ENCODE measurements at places on chromosomes 16 and 17. TPM values are rescaled to one million over a fixed set of nuclear protein-coding genes. Genes with fewer than 3 reads are reported as not detected.

C16orf89 gene
- 0.39 TPM for polyA plus RNA-seq

ZNF821 gene
- 7.4 TPM for polyA plus RNA-seq

TBX21 gene
- 0.29 TPM for polyA plus RNA-seq

SBK1 gene
- 21.8 TPM for polyA plus RNA-seq

PROCA1 gene
- polyA plus RNA-seq: 3.1 TPM

GLOD4 gene
- 57.4 TPM for polyA plus RNA-seq

SPATA32 gene
- polyA plus RNA-seq: 0.11 TPM

IL32 gene
- polyA plus RNA-seq: 121 TPM

ERN2 gene
- polyA plus RNA-seq: not detected

MT1G gene
- not detected for polyA plus RNA-seq

- peak; percentile 72 for DNase-seq
Measured at GRCh38 chr17:67245073-67245693, at the start of gene HELZ. Gene HELZ (minus strand): TSS chr17:67245196. CDS start chr17:67218804, 26,392 bp downstream.

DNA sequence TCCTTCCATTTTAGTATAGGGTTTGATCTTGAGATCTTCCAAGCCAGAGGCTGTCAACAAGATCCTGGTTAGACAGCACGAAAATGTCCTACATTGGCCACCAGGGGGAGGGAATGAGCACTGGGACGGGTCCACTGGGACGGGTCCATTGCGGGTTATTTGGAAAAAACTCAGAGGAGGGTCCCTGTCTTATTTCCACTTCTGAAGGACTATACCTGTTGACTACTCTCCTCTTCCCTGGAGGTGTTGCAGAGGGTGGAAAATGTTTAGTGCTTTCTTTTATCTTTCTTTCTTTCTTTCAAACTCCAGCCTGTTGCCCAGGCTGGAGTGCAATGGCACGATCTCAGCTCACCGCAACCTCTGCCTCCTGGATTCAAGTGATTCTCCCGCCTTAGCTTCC is 2.5 kb downstream of the TTLL6 start:
- DNase-seq: no peak

- no peak for DNase-seq
Measured at GRCh38 chr16:83330251-83330650, 477.5 kb upstream of the HSBP1 start.

DNA sequence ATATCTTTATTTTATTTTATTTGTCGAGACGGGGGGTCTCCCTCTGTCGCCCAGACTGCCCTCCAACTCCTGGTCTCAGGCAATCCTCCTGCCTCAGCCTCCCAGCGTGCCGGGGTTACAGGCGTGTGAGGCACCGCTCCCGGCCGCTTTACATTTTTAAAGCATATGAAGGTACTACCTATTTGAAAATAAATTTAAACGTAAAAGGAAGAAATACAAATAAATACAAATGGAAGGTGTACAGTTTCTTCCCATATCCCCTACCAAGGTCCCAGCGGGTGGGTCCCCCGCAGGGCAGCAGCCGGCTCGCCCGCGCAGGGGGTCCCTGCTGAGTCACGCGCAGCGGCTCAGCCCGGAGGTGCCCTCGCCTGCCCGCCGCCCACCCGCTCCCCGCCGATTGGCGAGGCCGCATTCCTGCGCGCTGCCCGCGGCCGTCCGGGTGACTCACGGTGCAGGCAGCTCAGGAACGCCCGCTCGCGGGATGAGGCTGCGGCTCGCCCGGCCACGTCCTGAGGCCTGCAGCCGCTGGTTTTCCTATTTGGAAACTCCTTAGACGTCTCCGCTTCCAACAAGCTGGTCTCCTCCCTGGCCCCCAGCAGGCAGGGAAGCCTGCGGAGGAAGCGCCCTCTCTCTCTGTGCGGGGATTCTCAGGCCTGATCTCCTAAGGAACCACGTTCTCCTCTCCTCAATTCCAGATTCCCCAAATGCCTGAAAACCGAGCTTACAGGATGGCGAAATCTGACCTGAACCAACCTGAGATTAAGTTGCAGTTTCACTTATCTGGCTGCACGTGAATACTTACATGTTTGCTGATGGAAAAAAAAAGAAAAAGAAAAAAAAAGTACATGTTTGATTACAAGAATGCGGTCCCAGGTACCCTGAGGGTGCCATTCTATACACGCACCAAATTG is 54.8 kb upstream of the MAP3K14 start:
- DNase-seq: no peak

DNA sequence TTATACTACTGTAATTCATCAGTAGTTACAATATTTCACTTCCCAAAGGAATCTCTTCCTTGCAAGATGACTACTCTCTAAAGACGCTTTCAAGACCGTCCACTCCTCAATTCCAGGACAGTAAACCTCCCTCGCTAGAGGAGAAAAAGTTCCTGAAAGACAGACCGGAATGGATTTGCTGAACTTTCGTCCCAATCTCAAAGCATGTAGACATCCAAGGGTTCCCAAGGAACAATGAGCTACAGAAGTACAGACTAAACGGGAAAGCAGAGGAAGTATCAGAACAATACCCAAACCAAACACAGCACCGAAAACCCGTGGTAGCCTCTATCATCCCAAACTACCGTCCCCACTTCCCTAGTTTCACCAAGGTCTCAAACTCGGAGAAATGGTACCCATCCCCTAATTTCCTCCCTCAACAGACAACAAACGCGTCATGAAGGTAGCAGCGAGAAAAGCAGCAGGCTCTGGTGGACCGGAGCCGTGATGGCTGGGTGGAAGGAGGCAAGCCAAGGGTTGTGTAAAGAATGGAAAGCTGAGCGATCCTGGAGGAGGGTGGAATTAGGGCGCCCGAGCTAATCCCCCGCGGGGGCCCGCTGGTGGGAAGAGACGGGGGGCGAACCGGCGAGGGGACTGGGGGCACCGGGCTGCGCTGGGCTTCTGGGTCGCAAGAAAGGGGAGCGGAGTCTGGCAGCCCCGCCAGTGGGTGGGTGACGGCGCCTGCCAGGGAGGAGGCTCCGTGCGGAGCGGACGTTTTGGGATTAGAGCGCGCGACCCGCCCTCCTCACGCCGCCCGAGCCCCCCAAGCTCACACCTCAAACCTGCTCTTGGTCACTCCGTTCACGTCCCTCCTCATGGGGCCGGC is 647 bp downstream of the FBXL20 start:
- no peak for DNase-seq

- no peak for DNase-seq
Measured at GRCh38 chr16:10252155-10252554, 69.9 kb upstream of the GRIN2A start.

- DNase-seq: no peak
Measured at GRCh38 chr16:89869911-89870310, 3.5 kb upstream of the TCF25 start.

DNA sequence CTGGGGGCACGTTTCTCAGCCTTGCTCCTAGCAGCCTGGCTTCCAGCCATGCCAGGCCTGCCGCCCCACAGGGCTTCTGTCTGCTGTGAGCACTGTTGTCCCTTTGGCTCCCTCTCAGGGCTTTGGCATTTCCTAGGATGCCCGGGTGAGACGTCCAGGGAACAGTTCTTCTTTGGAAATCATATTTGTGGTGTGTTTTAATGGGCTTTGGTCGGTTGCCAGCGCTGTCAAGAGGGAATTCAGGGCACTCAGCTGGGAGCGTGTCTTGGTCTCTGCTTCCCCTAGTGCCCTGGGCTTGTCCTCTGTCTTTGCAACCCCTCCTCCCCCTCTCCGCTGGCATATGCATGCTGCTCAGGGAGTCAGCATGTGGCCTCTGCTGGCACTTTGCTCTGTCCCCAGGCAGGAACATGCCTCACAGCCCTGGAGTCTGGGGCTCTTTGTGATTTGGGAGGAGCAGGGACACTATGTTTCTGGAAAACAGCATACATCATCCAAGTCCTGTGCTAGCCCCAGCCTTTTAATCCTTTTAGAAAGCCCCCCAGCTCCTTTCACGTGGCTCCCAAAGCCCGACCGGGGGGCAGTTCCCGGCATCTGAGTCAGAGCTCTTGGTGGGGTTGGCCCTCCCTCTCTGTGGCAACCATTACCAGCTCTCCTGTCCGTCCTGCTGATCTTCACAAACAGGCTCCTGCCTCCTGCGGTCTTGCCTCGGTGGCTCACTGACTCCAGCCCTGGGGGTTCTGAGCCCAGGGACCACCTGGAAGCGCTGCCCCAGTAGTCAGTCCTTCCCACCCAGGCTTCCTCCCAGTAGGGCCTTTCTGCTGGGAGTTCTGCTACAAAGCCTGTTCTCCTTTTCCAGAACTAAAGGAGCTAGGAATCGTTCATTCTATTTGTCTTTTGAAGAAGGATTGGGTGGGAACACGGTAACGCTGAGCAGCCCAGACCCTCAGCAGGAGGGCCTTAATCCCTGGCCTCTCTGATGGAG is 26.7 kb downstream of the SAP30BP start:
- DNase-seq: no peak

- DNase-seq: no peak
Measured at GRCh38 chr16:79991969-79992368, 391.4 kb upstream of the MAF start.

DNA sequence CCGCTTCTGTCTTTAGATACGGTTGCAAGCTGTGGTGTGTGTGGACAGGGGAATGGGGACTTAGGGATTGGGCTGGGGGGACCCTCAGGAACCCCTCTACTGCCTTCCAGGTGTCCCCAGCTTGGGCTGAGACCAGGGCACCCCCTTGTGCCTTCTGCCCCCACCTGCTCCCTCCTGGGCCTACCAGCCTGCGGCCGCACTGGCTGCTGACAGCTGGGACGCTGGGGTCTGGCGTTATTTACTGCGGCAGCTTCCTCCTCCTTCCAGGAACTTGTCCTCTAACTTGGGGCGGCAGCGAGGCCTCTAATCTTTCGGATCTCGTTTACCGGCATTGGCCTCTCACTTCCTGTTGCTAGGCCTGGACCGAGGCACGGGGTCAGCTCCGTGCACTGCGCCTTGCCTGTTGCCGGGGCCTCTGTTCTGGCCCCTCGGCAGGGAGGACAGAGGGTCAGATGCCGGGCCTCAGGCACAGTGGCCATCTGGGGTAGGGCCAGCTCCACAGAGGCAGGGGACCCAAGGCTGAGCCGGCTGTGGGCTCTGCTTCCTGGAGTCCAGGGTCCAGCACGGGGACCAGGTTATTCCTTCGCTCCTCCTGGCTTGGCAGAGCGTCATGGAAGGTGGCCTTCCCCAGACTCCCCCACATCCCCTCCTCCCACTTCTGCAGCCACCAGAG is 31.8 kb downstream of the TMEM235 start:
- no peak for DNase-seq

DNA sequence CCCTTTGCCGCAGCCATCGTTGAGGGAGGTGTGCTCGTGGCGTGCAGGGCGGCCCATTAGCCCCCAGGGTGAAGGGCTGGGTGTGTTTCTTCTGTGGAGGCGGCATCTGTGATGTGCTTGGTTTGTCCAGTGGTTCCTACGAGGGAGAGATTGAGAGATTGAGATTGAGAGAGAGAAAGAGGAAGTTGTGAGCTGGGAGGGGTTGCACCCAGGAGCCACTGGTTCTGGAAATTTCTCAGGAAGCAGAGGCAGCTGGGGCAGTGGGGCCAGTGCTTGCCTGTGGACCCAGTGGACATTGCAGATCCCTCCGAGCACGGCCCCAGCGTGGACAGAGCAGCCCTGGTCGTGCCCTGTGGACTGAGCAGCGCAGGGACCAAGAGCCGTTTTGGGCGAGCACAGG is 72.0 kb upstream of the ZNF750 start:
- DNase-seq: no peak

- DNase-seq: no peak
Measured at GRCh38 chr16:74767749-74768148, 6.9 kb downstream of the FA2H start.

- DNase-seq: no peak
Measured at GRCh38 chr17:68516732-68517131, 4.5 kb downstream of the PRKAR1A start.

GRCh38 chr16:4477966-4478365 is 1.8 kb downstream of the HMOX2 start:
- DNase-seq: no peak

GRCh38 chr17:1224330-1224729 is 44.5 kb upstream of the ABR start:
- DNase-seq: no peak

- no peak for DNase-seq
Measured at GRCh38 chr17:75707079-75707571, 14.1 kb upstream of the ITGB4 start.

DNA sequence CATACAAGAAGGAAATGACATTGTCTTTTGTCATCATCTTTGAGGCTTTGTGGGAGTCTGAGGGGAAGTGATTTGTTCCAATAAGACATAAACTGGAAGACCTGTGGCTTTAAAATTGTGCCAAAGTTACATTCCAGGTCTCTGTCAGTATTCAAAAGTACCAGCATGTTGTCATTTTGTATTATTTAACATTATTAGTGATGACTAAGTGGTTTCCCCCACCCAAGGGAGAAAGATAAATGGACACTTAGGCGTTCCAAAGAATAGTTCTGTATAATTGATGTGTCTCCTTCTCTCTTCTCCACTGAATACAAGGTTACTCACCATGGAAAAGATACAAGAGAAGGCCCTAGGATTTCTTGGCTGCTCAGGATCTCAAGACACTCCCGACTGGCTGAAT is 3.8 kb downstream of the CFAP97D1 start:
- DNase-seq: no peak

DNA sequence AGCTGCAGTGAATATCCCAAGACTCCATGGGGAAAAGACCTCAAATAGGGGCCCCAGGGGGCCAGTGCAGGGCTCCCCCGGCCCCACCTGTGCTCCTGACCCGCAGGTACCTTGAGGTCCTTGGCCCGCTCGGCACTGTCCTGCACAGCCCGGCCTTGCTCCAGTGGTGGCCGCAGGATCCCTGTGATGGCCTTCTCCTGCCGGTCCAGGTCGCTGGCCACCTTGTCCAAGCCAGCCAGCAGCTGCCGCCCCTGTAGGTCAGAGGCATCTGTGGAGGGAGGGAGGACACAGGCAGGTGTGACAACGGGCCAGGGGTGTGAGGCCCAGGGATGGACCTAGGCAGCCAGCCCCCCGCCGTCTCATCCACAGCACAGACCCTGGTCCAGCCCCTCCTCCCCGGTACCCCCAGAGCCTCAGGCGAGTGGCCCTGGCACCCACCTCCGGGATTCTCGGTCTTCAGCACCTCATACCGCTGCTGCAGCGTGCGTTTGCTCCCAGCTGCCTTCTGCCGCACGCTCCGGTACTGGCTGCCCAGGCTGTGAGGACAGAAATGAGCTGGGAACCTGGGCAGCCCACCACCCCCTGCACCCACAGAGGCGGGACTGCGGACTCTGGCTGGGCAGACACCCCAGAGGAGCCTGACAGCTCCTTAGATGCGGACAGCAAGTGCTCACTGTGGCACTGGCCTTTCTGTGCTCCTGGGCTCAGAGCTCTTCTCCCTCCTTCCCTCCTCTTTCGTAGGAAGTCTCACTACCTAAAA is 43.7 kb downstream of the PPL start:
- DNase-seq: no peak

GRCh38 chr17:44911133-44912001 is 3.9 kb downstream of the GFAP start:
- DNase-seq: no peak

GRCh38 chr17:63246344-63246743 is 199.8 kb downstream of the CYB561 start:
- DNase-seq: no peak

Measured in forelimb muscle (tissue), 1 donor.